Ecto neural progenitor cell (in vitro differentiated cells): ENCODE measurements at places on chromosomes 1 and 21.

DNA sequence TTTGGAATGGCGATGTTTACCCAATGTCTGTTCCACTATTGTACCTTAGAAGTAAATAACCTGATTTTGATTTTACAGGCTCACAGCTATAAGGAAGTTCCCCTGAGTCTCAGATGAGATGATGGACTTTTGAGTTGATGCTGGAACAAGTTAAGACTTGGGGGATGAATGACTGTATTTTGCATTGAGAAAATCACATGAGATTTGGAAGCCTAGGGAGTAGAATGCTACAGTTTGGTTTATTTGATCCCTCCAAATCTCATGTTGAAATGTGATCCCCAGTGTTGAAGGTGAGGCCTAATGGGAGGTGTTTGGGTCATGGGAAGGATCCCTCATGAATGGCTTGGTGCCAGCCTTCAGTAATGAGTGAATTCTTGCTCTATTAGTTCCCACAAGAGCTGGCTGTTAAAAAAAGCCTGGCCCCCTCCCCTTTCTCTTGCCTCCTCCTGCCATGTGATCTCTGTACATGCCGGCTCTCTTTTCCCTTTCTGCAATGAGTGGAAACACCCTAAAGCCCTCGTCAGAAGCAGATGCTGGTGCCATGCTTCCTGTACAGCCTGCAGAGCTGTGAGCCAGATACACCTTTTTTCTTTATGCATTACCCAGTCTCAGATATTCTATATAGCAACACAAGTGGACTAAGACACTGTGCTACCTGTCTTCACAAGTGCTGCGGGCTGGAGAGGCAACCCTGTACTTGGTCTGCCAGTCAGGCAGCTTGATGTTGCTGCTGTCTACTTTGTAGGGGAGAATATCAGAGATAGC is 77.0 kb upstream of the TLR5 start:
- peak; percentile 19 for DNase-seq

- DNase-seq: no peak
These were observed 202.4 kb upstream of the HMCN1 start for GRCh38 chr1:185531838-185532237.

DNA sequence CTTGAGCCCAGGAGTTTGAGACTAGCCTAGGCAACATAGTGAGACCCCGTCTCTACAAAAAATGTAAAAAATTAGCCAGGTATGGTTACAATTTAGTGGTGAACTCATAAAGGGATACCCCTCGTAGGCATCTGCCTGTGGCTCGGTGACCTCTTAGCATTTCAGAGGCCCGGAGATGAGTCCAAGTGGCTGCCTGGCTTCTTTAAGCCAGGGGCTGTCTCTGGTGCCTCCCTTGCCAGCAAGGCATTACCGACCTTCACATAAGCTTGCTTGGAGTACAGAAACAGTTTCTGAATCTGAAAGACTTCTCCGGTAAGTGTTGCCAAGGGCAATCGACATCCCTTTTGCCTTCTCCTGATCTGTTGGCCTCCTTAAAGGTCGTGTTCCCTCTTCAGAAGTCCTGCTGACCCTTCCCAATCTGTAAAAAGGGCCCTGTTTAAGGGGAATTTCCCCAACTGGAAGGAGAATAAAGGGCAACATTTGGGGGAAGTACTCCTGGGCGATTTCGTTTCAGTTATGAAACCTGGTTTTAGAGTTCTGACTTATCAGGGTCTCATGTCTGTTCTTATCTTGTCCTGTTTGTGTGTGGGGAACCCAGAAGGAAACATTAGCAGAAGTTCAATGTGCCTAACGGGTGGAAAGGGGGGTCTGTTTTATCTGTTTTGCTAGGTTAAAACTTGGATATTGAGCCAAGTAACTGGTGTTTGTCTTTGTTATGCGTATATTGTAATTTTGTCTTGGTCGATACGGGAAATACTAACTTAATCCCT is 32.9 kb downstream of the KIFAP3 start:
- DNase-seq: no peak

- DNase-seq: peak; percentile 43
These were observed 381.7 kb upstream of the VAMP3 start for GRCh38 chr1:7389201-7389905.

- DNase-seq: no peak
These were observed 131.0 kb upstream of the KIAA1614 start for GRCh38 chr1:180781718-180782117.

DNA sequence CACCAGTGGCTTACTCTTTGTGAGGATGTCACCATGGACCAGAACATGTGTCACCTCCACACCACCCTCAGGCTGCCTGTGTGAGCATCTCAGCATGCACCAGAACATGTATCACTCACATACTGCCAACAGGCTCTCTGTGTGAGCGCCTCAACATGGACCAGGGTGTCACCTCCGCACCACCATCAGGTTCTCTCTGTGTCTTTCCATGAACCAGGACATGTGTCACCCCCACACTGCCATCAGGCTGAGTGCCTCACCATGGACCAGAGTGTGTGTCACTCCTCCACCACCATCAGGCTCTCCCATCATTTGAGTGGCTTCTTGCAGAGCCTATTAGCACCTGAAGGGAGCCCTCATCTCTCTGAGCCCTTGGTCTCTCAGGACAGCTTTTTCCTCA is 125.2 kb downstream of the ZNF648 start:
- no peak for DNase-seq

DNA sequence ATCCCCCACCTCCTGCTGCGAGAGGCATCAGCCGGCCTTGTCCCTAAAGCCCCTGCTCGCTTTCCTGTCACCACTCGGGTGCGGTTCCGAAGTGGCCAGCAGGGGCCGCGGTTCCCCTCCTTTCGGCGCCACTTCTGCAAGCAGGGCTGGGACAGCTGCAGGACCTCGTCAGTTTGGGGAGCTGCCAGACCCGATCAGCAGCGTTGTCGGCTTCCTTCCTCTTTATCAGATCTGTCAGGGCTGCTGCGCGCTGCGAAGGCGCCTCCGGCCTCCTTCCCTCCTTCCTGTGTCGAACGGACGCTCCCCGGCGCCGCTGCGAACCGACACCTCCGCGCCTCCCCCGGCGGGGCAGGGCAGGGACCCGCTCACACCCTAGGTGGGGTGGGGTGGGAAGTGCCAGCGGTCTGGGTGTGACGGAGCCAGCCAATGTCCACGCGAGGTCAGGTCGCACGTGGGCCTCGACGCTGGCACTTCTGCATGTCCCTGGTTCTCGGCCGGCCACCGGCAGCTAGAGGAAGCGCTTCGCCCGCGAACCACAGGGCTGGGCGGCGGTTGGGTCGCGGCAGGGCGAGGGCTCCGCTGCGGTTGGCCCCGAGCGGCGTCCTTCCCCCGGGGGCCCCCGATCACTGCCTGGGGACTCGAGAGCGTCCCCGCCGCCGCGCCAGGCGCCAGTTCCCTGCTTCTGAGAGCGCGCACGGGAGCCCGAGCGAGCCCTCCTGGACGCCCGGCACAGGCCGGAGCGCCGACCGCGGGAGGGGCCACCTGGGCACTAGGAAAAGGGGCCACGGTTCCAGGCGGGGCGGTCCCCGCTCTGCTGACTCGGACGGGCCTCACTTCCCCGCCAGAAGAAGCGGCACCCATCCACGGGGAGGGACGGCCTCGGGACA is 81.8 kb downstream of the RUNX3 start:
- DNase-seq: peak; percentile 94

DNA sequence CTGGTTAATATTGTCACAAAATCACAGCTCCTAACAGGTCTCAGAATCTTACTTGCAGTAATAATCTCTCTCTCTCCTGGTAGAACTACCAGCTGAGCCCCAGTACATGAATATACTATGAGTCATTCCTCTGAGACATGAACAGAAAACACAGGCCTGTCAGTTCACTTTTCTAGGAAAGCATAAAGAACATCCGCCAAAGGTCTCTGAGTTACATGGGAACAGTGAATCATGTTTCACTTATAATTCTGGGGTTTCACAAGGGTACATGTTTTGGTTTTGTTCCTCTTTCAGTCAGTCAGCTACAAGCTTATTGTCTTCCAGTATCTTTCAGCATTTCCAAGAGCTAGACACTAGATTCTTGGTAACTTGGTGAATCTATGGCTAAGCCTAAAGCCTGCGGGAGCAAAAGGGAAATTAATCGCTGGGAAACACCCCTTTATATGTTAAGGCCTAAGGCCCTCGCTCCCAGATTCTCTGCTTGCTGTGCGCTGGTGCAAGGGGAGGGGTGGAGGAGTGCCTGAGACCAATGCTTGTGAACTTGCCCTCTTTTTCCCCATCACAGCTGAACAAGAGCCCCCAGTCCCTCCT is 31.7 kb downstream of the IFNGR2 start:
- no peak for DNase-seq

GRCh38 chr1:1434824-1435105 is 725 bp upstream of the VWA1 start:
- no peak for DNase-seq

DNA sequence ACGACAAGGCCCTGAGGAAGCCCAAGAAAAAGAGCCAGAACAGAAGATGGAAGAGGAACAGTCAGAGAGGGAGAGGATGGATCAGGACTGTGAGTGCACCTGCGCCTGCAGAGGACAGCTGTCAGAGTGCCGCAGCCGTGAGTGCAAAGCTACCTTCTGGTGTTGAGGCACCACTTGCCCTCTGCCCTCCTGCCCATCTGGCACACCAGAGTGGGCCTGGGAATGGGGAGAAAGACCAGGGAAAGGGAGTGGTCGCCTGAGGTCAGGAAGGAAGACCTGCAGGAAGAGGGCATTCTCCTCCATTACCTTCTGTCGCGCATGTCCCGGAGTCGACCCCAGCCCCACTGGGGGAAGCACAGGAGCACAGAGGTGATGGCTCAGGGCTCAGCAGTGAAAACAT is 26.2 kb downstream of the VASH2 start:
- peak; percentile 32 for DNase-seq

GRCh38 chr1:20483833-20484518 is 2.0 kb downstream of the CAMK2N1 start:
- peak; percentile 74 for DNase-seq

GRCh38 chr1:119093721-119094120 is 46.7 kb downstream of the WARS2 start:
- no peak for DNase-seq

- DNase-seq: no peak
These were observed 12.3 kb downstream of the KCNA2 start for GRCh38 chr1:110593902-110594301.

- no peak for DNase-seq
These were observed 88.2 kb upstream of the SLC25A33 start for GRCh38 chr1:9451081-9451480.

DNA sequence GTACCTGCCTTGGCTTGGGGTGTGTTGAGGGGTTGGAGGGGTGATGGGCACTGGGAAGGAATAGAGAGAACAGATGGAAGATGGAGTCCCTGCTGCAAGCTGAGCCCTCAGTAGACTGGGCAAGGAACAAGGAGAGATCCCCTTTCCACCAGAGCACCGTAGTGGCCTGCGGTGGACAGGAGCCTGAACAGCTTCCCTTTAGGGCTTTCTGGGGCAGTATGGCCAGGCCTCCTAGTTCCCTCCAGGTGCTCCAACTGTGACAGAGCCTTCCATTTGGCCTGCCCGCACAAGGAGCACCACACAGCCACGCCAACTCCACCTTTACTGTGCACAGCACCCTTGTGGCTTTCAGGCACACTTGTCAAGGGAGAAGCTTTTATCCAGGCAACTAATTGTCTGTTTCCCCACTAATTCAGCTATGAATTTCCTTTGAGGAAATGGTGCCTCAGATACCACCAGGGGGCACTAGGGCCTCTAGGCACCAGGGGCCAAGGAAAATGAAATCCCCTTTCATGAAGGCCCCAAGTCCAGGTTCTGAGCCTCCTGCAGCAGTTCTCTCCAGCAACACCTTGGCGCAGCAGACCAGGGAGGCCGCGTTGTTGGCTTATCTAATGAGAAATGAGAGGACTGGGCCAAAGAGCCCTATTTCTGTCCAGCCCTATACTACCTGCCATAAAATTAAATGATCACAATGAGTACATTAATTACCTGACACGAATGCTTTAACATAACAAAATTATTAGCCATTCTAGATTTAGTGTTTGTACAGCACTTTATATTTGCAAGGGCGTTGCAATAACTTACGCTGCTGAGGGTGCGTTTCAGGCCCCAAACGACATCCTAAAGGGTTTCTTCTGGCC is 23.1 kb upstream of the ERI3 start:
- peak; percentile 62 for DNase-seq
